Right lung (tissue), 10 donors: ENCODE measurements at places on chromosomes 2 and 18. TPM values are rescaled to one million over a fixed set of nuclear protein-coding genes. Genes with fewer than 3 reads are reported as not detected.
A peak's percentile ranks its signal among the peaks of the same experiment; 100 is the strongest.

CNGA3 gene
- 0.15 TPM for polyA plus RNA-seq

DNA sequence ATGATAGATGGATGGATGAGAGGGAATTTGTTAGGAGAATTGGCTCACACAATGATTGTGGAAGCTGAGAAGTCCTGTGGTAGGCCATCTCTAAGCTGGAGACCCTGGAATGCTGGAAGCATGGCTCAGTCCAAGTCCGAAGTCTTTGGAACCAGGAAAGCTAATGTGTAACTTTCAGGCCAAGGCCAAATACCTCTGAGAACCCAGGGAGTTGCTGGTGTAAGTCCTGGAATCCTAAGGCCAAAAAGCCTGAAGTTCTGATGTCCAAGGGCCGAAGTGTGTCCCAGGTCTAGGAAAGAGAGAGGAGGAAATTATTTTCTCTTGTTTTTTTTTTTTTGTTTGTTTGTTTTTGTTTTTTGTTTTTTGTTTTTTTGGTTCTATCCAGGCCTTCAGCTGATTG lies 492.2 kb upstream of the GCFC2 start:
- no peak for DNase-seq

DNA sequence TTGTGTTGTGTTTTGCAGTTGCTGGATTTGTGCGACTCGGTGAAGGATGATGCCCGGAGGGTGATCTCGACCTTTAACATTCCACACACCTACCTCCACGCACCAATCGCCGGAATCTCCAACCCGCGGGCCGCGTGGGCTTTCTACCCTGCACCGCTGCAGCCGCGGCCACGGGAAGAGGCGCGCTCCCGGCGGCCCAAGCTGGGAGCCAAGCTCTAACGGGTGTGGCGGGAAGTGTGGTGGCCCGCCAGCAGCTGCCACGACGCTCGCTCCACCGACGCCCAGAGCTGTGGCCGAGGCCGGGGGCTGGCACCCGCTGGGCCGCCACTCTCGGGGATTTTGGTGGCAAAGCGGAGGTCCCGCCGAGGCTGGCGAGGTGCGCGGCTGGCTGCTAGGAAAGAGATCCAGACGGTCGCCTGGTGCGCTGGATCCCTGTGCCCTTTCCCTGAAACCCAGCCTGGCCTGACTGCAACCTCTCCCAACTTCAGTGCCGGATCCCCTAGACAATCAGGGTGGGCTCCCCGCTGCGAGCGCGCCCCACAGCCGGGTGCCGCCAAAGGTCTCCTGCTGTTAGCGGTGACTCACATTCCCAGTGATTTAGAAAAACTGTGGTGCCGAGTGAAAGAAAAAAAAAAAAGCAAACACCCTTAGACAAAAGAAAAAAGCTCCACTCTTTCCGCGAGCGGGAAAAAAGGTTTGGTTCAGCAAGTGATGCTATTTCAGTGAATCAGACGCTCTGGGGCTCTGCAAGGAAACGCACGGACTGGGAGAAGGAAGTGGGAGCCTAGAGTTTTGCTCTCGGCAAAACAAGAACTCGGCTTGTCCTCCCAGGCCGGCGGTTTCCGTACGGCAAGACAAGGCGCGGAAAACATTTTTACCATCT lies 2.9 kb upstream of the BCL2L11 start:
- peak; percentile 19 for DNase-seq

- peak; percentile 55 for DNase-seq
Observed at GRCh38 chr2:46831051-46831868, 84.3 kb downstream of the MCFD2 start.

IL37 gene
- 0.21 TPM for polyA plus RNA-seq

GRCh38 chr2:66987733-66988132 lies 409.4 kb upstream of the ETAA1 start:
- DNase-seq: peak; percentile 79

KCNF1 gene
- polyA plus RNA-seq: 2.9 TPM

C18orf54 gene
- polyA plus RNA-seq: 14.4 TPM

RIT2 gene
- not detected for polyA plus RNA-seq

DNA sequence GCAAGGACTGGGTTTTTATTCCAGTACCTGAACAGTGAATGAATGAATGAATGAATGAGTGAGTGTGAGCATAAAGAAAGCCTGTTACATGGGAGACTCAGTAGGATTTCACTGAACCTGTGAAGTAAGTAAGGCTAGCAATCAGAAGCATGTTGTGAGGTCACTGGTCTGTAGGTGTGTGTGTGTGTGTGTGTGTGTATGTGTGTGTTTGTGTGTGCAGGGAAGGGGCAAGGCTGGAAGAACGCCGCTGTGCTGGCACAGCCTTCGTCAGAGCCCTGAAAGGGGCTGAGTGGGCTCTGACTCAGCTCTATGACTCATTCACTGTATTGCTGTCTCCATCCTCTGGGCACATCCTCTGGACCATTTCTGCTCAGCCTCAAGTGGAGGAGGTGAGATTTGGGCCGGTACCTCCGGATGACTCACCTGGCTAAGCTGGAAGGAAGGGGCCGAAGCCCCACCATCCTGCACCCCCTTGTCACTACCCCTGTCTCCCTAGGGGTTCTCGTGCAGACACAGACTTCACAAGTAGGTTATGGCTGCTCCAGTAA lies 51.4 kb upstream of the MRPL33 start:
- no peak for DNase-seq

DNA sequence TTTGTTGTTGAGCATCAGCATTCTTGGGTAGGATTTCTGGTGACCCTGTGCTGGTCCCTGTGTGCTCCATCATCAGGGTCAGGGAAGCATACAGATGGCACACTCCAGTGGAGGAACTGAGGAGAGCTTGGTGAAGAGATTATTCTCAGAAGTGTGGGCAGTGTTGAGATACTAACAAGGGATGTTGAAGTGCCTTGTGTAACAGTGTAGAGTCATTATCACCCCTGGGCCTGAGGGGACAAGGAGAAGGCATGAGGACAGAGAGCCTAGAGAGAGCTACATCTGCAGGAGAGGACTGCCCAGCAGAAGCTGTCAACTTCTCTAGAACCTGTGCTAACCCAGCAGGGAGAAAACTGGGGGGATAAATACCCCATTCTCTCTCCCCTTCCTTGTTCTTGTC lies 189.0 kb downstream of the PLCL1 start:
- DNase-seq: no peak

GRCh38 chr2:59706729-59707128 lies 846.7 kb downstream of the BCL11A start:
- DNase-seq: no peak

- DNase-seq: no peak
Observed at GRCh38 chr2:128416109-128416785, 97.6 kb upstream of the HS6ST1 start.

DNA sequence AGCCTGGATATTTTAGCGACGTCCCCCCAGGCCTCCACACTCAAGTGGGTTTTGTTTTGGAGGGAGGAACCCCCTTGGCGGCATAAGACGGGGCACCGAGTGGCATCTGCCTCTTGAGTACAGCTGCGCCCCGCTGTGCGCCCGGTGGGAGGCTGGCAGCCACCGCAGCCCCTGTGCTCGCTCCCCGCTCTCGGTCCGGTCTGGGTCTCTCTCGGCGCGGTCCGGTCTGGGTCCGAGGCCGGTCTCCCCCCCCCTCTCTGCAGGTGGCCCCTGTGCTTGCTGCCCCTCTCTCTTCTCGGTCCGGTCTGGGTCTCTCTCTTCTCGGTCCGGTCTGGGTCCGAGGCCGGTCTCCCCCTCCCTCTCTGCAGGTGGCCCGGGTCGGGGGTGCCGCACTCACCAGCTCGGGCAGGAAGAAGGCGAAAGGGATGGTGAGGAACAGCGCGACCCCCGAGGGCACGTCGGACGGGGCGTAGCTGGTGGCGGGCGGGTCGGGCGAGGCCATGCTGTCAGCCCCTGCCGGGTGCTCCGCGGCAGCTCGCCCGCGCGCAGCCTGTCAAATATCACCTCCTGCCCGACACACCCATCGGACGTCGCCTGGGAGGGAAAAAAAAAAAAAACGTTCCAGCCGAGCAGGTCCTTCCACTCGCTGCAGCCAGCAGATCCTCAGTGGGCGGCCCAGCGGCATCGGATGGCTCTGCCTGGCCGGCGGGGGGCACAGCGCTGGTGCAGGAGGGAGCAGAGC lies at the start of gene MALL:
Gene MALL, minus strand, starts transcription at position 532 of the 742 bp plus-strand sequence. Its CDS starts 30 bp downstream, at position 502.
- peak; percentile 46 for DNase-seq

GRCh38 chr2:227433171-227433570 lies 38.8 kb upstream of the AGFG1 start:
- no peak for DNase-seq

GRCh38 chr2:48711343-48711742 lies 44.2 kb downstream of the LHCGR start:
- DNase-seq: no peak

CD8A gene
- 1.1 TPM for polyA plus RNA-seq

- no peak for DNase-seq
Observed at GRCh38 chr2:216492597-216493333, 5.9 kb upstream of the RPL37A start.

ARHGEF4 gene
- polyA plus RNA-seq: 4.1 TPM

- DNase-seq: peak; percentile 71
Observed at GRCh38 chr2:1795261-1796231, 51.2 kb upstream of the PXDN start.

ADAM23 gene
- 4.5 TPM for polyA plus RNA-seq

GRCh38 chr2:70965506-70965905 lies 12.9 kb upstream of the ANKRD53 start:
- DNase-seq: no peak

GRCh38 chr2:108383146-108383830 lies 5.5 kb downstream of the SULT1C4 start:
- DNase-seq: no peak

DNA sequence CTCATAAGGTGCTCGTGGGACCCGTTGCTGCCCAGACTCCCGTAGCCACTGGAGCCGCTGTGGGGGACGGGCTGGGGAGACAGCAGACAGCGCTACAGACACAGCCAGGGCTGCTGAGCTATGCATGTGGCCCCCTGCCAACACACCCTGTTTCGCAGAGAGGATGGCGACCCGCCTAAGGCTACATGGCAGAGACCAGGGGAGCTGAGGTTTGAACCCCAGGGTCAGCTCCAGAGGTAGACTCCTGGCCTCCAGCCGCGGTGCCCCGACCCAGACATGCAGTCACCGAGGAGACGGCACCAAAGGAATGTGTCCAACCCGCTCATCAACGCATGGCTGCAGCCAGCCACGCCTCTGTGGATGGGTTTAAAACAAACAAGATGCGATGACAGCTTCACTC lies 21.0 kb upstream of the HES6 start:
- no peak for DNase-seq

IL36B gene
- polyA plus RNA-seq: not detected

DNA sequence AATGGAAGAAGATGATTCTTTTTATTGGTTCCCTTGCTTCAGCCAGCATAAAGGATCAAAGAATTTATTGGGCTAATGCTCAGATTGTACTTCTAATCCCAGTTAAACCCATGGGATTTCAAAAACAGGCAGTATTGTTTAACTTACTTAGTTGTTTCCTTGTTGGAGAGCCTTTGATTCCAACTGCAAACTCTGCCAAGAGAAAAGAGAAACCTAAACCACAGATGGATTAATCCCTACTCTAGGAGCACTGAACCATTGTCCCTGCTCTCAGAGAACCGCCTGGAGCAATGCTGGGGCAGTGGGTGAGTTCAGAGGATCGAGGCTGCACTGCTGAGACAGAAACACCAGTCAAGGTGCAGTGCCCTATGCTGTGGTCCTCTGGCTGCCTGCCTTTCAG lies 44.9 kb upstream of the SIGLEC15 start:
- DNase-seq: no peak

GRCh38 chr2:69781321-69782248 lies 39.7 kb downstream of the ANXA4 start:
- DNase-seq: no peak

- no peak for DNase-seq
Observed at GRCh38 chr2:229314117-229314516, 43.0 kb upstream of the PID1 start.

DNA sequence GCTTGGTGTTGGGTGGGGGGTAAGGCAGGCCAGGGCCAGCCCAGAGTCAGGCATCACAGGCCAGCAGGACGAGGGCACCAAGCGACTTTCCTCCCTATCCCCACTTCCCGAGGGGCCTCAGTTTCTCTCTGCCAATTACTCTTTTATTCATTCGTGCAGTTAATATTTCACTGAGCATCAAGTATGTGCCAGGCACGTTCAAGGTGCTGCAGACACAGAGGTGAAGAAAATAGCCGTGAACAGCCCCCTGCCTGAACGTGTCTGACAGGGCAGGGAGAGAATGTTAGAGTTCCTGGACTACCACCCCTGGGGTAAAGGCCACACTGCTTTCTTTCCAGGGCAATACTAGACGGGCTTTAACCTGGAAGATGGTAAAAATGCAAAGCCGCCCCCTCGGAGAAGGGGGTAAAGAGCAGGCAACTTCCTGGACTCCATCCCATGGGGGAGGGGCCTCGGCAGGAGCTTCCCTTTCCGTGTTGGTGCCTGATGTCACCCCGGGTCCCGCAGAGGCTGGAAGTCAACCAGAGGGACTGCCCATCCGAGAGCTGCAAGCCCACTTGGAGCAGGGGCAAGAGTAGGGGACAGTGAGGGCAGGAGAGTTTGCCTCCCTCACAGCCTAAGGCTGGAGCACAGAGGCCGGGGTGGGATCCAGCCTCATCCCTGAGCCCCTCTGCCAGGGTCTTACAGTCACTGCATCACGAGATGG lies 47.1 kb downstream of the CENPO start:
- no peak for DNase-seq

DNA sequence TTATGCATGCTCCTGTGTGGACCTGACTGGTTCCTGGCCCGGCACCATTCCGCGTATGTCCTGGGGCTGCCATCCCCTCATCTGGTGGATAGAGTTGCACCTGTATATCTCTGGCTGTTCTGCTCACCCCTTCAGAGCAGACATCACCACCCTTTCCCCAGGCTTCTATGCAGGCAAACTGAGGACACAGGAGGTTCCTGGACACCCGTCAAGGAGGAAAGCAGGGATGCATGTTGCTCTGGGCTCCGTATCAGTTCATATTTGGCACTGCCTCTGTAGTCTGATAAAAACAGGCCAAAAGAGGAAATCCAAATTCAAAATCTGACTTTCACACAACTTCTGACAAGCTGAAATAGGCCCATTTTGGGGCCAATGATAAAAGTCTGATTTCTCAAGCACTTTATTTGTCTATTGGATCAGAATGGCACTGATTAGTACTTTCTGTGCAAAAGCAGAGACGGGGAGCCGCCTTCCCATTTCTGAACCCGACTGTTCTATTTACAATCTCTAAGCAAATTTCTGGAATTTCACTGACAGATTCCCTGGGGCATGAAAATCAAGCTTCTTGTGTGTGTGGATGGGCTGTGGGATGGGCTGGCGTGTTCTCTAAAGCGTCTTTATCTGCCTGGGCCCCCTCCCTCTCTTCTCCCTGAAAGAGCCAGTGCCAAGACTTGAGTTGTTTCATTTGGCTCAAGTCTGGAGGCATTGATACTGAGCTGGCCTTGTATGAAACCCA lies 96.9 kb downstream of the SETBP1 start:
- no peak for DNase-seq

GRCh38 chr2:230525682-230526081 lies 109.7 kb downstream of the SP100 start:
- no peak for DNase-seq

GRCh38 chr18:48345596-48345995 lies 63.6 kb downstream of the ZBTB7C start:
- no peak for DNase-seq

GRCh38 chr2:181394741-181395437 lies 62.3 kb upstream of the ITGA4 start:
- no peak for DNase-seq

DNA sequence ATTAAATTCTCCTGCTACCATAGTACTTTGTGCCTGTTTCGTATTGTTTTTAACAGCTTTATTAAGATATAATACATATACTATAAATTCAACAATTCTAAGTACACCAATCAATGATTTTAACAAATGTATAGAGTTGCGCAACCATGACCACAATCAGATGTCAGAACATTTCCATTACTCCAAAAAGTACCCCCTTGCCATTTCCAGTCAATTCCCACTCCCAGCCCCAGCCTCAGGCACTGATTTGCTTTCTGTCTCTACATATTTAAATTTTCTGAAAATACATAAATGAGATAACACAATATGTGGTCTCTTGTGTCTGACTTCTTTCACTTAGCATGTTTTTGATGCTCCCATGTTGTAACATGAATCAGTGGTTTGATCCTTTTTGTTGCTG lies 193.9 kb downstream of the FIGN start:
- no peak for DNase-seq
